Smooth muscle cell of the coronary artery (primary cell): ENCODE measurements at places on chromosomes 1 and 21. TPM values are rescaled to one million over a fixed set of nuclear protein-coding genes. Genes with fewer than 3 reads are reported as not detected.

Gene PYHIN1
- total RNA-seq = 0.47 TPM in 1 of 2 replicates, not detected in the other

Gene BSND
- not detected in 2 replicates for total RNA-seq

Gene KRTAP13-2
- total RNA-seq = not detected in 2 replicates

Gene CNKSR1
- total RNA-seq = 0.08 TPM in 1 of 2 replicates, not detected in the other

Gene SLC22A15
- total RNA-seq = 3.0 and 6.9 TPM in 2 replicates

Gene GPR153
- 2.3 and 17.2 TPM in 2 replicates for total RNA-seq

Gene DPT
- total RNA-seq = under 0.01 and 5.5 TPM in 2 replicates

Gene PRPF38B
- 8.4 and 11.3 TPM in 2 replicates for total RNA-seq

Gene FMO1
- total RNA-seq = 1.4 TPM in 1 of 2 replicates, not detected in the other

Gene RNF11
- 39.3 and 151 TPM in 2 replicates for total RNA-seq

Gene KRTAP8-1
- not detected in 2 replicates for total RNA-seq

Gene KIAA0040
- 0.47 and 2.5 TPM in 2 replicates for total RNA-seq

Gene PLA2G2D
- not detected in 2 replicates for total RNA-seq

Gene SLC2A1
- total RNA-seq = 43.1 and 92.6 TPM in 2 replicates

Gene ACADM
- total RNA-seq = 12.8 and 25.9 TPM in 2 replicates

Gene S100B
- total RNA-seq = 0.38 and 0.59 TPM in 2 replicates

Gene ZBTB37
- total RNA-seq = 3.7 and 4.7 TPM in 2 replicates

Gene BRINP3
- not detected in 2 replicates for total RNA-seq

Gene DIO1
- total RNA-seq = not detected in 2 replicates

Gene PLA2G2A
- 1.3 TPM in 1 of 2 replicates, not detected in the other for total RNA-seq

Gene SETD4
- 6.0 and 10.1 TPM in 2 replicates for total RNA-seq
